ENCODE measurements at places on chromosomes 6 and 20. TPM values are rescaled to one million over a fixed set of nuclear protein-coding genes. Genes with fewer than 3 reads are reported as not detected.
A peak's percentile ranks its signal among the peaks of the same experiment; 100 is the strongest.

DNA sequence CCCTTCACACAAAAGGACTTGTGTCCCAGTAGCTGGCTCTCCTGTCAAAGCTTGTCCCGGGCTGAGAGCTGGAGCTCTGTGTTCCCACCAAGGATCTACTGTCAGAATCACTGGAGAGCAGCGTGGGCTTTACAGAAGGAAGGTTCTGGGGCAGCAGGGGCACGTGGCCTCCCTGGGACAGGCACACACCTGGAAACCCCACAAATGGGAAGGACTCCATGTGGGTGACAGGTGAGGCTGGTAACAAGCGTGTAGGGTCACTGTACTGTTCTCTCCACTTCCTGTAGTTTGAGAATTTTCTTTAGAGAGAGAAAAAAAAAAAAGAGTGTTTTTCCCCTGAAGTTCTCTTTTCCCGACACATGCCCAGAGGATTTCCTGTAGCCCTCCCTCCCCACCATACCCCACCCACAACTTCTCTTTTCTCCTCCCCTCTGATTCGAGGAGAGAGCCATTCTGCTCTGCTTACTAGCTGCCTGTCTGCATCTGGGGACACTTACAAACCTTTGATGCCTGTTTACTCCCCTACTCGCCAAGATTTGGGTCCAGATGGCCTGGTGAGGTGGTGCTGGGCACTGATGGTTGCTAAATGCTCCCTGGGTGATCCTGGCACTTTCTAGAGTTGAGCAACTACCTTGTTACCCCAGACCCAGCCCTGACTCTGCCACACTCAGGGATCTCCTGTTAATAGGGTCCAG is 84.1 kb upstream of the SIRPA start:
- no peak overlapping the region for H3K27ac ChIP-seq
- no peak overlapping the region for H3K4me3 ChIP-seq
- no peaks in the 10 kb centered on the region for H3K36me3 ChIP-seq
- H3K4me1 ChIP-seq, result peaks cover 58% of the 10 kb centered on the region

GRCh38 chr6:40972814-40973213 is 66.2 kb downstream of the UNC5CL start:
- no peaks in the 10 kb centered on the region for H3K4me1 ChIP-seq
- 0 out of 2 replicates have a peak, but pooled peaks cover 4% of the 10 kb centered on the region for H3K27me3 ChIP-seq
- H3K4me3 ChIP-seq, result no peak overlapping the region
- no peaks in the 10 kb centered on the region for H3K36me3 ChIP-seq

DNA sequence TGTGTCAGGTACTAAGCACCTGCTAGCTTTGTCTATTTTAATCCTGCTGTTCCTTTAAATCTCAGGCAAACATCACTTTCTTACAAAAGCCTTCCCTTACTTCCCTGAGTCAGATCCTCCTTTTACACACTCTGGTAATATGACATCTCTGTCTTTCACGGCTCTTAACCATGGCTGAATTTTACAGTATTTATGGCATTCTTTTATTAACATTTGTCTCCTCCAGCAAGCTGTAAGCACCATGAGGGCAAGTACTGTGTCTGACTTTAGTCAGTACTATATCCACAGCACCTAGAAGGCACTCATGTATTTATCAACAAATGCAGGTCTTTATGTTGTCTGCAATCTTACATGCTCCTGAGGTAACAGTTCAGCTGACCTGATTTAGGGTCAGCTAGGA is 33.7 kb upstream of the HBS1L start:
- H3K27me3 ChIP-seq, result no peaks in the 10 kb centered on the region
- H3K36me3 ChIP-seq, result no peaks in the 10 kb centered on the region
- H3K27ac ChIP-seq, result no peak overlapping the region
- no peak for DNase-seq

- no peak overlapping the region for H3K27ac ChIP-seq
- no peak overlapping the region for H3K4me3 ChIP-seq
- H3K36me3 ChIP-seq, result no peaks in the 10 kb centered on the region
- no peaks in the 10 kb centered on the region for H3K4me1 ChIP-seq
- no peak for DNase-seq
Observed at GRCh38 chr20:4844751-4845465, 123.2 kb downstream of the PRND start.

GRCh38 chr6:136719280-136720044 is 72.8 kb downstream of the MAP3K5 start:
- H3K27ac ChIP-seq, result no peak overlapping the region
- H3K4me3 ChIP-seq, result no peak overlapping the region
- no peaks in the 10 kb centered on the region for H3K4me1 ChIP-seq
- DNase-seq, result no peak
- no peaks in the 10 kb centered on the region for H3K36me3 ChIP-seq
- H3K27me3 ChIP-seq, result no peaks in the 10 kb centered on the region

DNA sequence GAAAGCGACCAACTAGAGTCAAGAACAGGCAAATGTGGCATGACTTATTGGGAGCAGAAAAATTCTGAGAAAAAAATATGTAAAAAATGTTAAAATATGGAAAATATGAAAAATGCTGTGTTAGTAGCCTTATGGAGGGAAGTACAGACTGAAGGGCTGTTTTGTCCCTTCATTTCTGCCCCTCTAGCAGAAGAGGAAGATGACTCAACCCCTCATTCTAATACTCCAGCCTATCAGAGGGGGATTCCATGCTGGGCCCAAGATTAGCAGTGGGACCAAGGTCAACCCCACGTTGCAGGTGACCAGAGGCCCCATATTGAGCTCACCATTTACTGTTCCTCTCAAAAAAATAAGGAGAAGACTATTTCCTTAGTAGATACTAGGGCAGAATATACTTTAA is 8.4 kb downstream of the MUC21 start:
- no peaks in the 10 kb centered on the region for H3K36me3 ChIP-seq
- no peaks in the 10 kb centered on the region for H3K4me1 ChIP-seq
- H3K27ac ChIP-seq, result no peak overlapping the region
- no peak for DNase-seq

DNA sequence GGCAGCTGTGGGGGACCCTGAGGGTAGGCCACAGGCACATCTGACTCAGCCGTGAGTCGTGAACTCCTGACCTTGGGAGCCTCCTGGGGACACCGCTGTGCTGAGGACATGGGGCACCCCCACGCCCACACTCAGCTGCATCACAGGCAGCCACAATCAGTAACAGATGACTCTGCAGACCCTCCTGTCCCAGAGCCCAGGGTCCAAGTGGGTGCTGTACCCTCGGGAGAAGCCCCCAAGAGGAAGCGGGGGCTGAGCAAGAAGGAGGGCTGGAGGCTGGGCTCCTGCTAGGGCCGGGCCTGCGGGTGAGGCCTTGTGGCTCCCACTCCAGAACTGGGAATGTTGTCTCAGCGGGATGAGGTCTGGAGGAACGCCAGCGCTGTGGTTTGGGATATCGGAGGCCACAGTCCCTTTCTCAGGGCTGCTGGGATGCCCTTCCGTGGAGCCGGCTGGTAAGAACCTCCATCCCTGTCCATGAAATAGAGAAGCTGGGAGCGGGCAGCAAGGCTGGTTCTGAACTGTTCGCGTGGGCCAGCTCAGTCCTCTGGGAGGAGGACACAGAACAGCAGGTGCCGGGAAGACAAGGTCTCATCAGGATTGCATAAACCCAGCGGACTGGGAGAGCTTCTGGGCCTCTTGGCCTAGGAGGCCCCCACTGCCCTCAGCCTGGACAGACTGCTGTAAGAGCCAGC is 3.1 kb upstream of the LAMA5 start:
- H3K27ac ChIP-seq, result peak overlapping the region; percentile 58
- H3K27me3 ChIP-seq, result no peaks in the 10 kb centered on the region
- peak overlapping the region; percentile 55 for H3K4me3 ChIP-seq
- H3K4me1 ChIP-seq, result peaks cover 46% of the 10 kb centered on the region
- H3K36me3 ChIP-seq, result no peaks in the 10 kb centered on the region
- peak; percentile 91 for DNase-seq

DNA sequence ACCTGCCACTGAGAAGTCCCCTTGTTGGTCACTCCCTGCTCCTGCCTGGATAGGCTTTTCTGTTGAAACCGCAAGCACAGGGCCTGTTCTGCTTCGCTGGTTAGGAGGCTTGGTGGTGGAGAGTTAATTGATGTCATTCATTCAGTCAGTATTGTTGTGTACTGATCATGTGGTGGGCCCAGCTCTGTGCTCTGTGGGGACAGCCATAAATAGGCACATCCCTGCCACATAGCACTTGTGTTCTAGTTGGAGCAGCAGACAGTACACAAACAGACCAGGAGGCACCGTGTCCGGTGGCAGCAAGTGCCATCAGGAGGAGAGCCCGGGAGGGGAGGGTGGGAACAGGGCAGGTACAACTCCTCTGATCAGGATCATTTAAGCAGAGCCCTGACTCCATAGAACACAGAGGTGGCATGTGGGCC is 155.2 kb upstream of the INSM1 start:
- DNase-seq, result no peak
- H3K27me3 ChIP-seq, result peaks cover 80% of the 10 kb centered on the region
- no peaks in the 10 kb centered on the region for H3K36me3 ChIP-seq

DNA sequence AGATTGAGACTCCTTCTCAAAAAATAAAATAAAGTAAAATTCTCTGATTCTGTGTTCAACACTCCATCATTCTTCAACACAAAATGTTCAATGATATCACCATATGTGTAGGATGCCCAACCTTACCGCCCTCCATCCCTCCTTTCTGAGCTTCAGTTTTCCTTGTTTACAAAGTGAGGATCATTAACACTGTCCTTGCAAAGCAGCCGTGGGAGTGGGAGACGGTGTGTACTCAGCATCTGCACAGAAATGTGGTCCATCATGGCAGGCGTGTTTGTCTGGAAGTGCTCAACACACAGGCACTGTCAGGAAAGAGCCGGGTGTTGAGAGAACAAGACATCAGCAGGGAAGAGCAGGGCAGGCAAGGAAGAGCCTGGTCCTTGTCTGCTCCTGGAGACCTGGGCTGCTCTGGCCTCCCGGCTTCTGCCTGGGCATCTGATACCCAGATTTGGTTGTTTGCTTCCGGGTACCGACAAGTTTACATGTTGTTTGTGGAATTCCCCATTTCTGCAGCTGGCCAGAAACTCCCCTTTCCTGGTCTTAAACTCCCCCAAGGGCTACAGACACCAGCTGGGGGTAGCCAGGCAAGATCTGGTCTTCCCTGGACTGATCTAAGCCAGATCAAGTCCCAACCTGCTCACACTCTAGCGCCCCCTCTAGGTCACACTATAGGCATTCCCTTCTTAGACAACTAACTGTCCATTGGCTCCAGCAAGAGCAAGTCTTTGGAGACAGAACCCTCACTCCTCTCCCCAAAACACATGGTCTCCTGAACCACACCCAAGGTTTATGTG is 26.7 kb upstream of the TTPAL start:
- peak; percentile 28 for DNase-seq
- 0 out of 2 replicates have a peak, but pooled peaks cover 2% of the 10 kb centered on the region for H3K27me3 ChIP-seq
- no peaks in the 10 kb centered on the region for H3K36me3 ChIP-seq
- H3K27ac ChIP-seq, result no peak overlapping the region
- no peak overlapping the region for H3K4me3 ChIP-seq

DNA sequence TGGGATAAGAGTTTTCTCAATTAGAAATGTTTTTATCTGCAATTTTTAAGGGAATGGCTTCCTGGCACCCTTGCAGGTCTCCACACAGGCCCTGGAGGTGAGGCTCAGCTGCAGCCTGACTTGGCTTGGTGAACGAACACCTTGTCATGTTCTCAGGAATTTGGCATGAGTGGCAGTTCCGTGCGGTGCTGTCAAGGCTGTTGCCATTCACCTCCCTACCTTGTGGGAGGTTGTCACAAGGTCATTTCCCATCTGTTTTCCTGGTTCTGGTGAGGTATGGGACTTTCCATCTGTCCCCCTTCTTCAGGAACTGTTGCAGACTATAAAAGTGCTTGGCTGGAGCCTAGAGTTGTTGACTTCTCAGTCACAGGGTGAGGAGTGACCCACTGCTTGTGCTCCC is 82.9 kb downstream of the ELOVL4 start:
- H3K36me3 ChIP-seq, result no peaks in the 10 kb centered on the region
- no peak overlapping the region for H3K27ac ChIP-seq
- no peaks in the 10 kb centered on the region for H3K27me3 ChIP-seq
- no peak overlapping the region for H3K4me3 ChIP-seq
- H3K4me1 ChIP-seq, result no peaks in the 10 kb centered on the region
- no peak for DNase-seq

Gene KCNQ2
- total RNA-seq, result not detected

Gene ZC3H12D
- not detected for total RNA-seq

Gene RBM38
- 59.3 TPM for total RNA-seq

Gene MPC1
- total RNA-seq, result 26.7 TPM

Gene PSORS1C1
- total RNA-seq, result 2.0 TPM

Gene GOPC
- 17.1 TPM for total RNA-seq

Gene RAD21L1
- total RNA-seq, result 0.11 TPM

Gene C20orf144
- total RNA-seq, result not detected

Measured in PC-3 (cell line).